ENCODE measurements at places on chromosomes 1 and 21.
A peak's percentile ranks its signal among the peaks of the same experiment; 100 is the strongest.

DNA sequence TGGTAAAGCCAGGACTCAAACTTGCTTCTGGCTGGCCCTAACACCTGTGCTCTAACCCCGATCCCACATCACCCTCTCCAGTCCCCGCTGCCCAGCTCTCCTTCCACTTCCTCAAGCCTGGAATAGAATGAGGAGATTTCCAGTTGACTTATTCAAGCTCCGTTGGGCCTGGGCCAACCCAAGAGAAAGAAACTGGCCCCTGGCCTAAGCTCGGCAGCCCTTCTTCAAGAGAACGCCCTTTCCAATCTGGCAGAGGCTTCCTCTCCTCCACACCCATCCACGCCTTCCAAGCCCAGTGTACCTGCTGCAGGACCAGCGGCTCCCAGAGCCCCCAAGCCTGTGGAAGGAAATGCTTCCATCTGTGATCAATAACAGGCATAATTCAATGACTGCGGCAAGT is 51.9 kb downstream of the LRRN2 start:
- DNase-seq = peak; percentile 69

DNA sequence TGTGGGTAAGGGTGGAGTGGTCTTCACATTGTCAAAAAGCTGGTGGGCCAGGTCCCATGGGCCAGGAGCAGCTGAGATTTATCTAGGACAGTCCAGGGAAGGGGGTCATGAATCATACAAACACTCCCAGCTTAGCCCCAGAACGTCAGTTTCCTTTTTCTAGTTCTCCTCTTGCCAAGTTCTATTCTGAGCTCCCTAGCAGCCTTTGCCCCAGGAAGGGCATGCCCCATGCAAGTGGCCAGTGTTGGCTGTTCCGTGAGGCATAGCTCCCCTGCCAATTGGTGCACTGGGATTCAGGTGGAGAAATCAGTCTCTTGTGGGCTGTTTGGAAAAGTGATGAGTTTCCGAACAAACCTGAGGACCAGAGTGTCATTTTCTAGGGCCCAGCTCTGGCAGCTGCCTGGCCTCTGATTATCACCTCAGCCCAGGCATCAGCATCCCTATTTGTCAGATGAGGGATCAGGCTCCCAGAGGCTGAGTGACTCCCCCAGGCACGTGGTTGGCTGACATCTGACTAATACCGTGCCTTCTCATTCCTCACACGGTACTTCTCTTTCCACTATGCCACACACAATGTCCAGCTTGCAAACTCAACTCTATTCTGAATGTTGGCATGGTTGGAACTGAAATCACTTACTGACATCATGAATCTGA is 14.2 kb upstream of the MYOM3 start:
- DNase-seq = no peak

DNA sequence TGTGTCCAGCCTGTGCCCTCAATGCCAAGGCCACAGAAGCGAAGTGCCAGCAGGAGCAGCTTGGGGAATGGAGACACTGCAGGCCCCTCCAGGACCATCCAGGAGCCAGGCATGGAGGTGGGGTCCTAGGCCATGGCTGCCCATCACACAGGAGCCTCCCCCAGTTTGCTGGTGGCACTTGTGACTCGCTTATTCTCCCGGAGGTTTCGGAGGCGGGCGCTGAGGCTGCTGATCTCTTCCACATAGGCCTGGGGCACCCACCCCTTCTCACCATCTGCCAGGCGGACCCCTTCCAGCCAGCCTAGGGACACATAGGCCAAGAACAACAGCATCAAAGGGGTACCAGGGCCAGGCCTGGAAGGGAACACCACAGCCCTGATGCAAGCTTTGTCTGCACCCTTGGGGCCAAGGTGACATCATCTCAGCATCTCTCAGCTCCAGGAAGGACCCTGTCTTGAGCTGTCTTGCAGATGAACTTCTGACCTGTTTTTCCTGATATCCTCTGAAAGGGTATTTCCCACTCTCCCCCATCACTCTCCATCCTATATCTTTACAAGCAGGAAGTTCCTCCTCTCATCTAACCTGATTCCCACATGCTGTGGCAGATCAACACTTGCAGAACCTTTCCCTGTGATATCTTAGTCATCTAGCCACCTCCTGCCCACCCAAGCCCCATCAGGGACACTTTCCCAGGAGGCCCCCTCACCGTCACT is 13.9 kb downstream of the ARHGEF19 start:
- no peak for DNase-seq

DNA sequence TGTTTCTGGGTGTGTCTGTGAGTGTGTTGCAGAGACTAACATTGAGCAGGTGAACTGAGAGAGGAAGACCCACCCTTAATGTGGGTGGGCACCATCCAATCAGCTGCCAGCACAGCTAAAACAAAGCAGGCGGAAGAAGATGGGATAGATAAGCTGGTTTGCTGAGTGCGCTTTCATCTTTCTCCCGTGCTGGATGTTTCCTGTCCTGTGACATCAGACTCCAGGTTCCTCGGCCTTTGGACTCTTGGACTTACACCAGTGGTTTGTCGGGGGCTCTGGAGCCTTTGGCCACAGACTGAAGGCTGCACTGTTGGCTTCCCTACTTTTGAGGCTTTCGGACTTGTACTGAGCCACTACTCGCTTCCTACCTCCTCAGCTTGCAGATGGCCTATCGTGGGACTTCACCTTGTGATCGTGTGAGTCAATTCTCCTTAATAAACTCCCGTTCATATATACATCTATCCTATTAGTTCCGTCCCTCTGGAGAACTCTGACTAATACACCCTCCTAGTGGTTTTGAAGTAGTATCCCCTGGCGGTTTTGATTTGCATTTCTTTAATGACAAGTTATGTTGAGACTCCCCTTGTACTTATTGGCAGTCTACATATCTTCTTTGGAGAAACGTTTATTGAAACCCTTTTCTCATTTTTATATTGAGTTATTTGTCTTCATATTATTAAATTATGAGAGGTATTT is 546.6 kb upstream of the TMPRSS15 start:
- no peak for DNase-seq

GRCh38 chr1:159707472-159708260 is 6.7 kb downstream of the CRP start:
- no peak for DNase-seq

- no peak for DNase-seq
These were observed 47.3 kb downstream of the LYPLAL1 start for GRCh38 chr1:219220945-219221344.

GRCh38 chr1:7380712-7381111 is 390.4 kb upstream of the VAMP3 start:
- no peak for DNase-seq

- DNase-seq = no peak
These were observed 40.1 kb downstream of the IGFN1 start for GRCh38 chr1:201230676-201231075.

DNA sequence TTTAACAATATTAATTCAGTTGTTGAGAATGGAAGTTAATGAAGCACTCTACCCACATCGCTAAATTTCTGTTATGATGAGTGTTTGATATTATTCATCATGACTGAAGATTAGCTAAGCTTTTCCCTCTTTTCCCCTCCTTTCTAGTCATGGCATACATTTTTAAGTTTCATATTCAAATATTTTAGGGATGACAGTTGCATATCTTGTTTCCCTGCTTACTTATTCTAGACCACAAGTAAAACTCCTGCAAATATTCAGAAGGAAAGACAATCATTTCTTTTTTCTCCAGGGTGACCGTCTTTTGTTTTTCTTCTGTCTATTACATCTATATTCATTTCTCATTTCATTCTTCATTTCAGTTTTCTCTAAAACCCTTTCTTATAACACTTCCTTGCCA is 906.0 kb downstream of the ADGRL2 start:
- DNase-seq = no peak

DNA sequence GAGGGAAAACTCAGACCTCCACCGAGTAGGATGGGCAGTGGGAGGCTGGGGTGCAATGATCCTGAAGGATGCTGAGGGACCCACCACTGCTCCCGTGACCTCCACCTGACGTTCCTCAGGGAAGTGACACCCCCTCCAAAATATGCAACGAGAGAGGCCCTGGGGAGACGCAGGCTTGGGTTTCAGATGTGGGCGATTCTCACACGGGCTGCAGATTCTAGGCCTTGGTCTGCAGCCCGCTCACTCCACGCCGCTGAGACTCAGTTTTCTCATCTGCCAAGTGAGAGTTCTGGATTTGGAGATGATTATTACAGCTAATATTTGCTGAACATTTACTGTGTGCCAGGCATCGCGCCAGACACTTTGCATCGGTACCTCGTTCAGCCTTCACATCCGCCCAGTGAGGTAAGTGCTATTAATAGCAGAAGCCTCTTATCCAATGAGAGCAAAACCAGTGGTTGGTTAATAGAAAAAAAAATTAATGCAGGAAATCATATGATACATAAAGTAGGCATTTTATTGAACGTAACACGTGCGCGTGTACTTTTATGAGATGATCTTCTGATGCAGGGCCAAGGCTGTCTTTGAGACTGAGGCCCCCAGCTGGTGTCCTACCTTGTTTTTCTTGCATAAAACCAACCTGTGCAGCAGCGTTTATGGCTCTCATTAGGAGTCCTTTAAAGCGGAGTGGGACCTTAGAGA is 102.0 kb upstream of the RUNX3 start:
- DNase-seq = no peak

GRCh38 chr1:48019714-48020315 is 22.6 kb upstream of the TRABD2B start:
- DNase-seq = no peak

DNA sequence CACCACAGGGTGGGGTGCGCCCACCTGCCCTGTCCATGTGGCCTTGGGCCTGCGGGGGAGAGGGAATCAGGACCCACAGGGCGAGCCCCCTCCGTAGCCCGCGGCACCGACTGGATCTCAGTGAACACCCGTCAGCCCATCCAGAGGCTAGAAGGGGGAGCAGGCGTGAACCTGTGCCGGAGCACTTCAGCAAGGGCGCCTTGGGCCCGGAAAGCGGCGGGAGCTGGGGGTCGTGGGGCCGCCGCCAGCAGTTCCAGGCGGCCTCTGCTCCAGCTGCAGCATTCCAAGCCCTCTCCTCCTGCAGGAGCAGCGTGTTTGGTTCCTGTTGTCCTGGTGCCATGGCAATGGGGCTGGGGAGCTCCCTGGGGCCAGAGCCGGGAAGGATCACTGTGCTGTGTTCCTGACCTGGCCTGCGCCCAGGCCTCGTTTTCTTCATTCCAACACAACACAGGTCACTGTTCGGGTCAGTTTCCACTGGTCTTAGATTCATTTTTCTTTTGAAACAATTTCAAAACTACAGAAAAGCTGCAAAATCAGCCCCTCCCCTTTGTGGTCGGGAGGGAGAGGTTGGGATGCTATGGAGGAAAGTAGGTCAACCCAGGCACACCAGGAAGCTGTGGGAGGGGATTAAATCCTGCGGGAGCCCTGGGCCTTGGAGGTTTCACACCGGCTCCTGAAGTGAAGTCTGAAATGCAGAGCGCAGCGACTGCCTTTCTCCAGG is 18.8 kb downstream of the SLX9 start:
- DNase-seq = peak; percentile 85

DNA sequence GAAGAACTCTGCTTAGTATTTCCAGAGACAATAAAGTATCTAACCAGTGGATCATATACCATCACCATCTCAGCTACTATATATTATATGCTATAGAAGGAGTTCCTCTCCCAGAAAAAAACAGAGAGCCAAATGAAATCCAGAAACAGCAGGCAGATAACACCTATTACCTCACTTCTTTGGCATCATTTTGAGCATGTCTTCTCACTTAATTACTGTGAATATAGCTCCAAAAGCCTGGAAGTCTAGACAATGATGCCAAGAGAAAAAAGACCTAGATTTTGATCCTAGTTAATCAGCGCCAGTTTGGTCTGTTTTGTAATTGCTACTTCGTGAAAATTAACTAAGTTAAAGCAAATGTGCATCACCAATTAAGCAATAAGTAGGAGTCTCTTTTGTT is 131.3 kb downstream of the EIF4G3 start:
- DNase-seq = no peak

- no peak for DNase-seq
These were observed 60.1 kb downstream of the COL18A1 start for GRCh38 chr21:45465105-45465504.

Data from sciatic nerve (tissue), 2 donors.